Activated CD4-positive, alpha-beta T cell treated with anti-CD3 and anti-CD28 coated beads, Interleukin-2, amount 50 U/mL, for 48 hours (primary cell): ENCODE measurements at places on chromosomes 7 and 10.
A peak's percentile ranks its signal among the peaks of the same experiment; 100 is the strongest.

- DNase-seq: no peak
These were observed 181.6 kb downstream of the XPNPEP1 start for GRCh38 chr10:109741712-109742111.

- no peak for DNase-seq
These were observed 1.4 kb downstream of the C10orf62 start for GRCh38 chr10:97590748-97591495.

DNA sequence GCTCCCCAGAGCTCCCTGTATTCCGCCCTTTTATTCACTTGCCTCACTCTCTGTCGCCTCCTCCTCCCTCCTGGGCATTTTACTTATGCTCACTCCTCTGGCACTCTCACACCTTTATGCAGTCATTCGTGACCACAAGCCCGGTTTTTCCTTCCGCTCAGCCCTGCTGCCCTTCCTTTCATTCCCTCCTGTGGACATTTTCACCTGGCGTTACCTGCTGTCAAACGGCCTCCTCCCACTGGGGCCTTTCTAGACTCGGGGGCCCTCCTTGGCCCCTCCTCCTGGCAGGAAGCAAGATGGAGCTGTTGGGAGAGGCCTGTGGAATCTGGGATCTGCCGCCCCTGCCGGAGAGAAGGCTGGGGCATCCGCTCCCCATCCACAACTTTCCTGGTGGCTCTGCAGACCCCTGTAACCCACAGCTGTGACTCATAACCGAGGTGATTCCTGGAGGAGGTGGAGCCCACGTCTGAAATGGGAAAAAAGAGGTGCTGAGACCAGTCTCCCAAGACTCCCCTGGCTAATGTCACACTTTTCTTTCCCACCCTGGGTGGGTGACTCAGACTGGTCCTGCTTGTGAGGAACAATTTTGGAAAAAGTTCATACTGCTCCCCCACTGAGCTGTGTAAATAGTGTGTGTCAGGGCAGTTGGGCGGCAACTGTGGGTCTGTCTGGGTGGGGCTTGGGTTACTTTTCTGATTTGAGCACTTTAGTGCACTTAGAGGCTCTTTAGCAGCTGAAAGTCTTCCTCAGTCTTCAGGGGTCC is 1.2 kb downstream of the VCL start:
- peak; percentile 33 for DNase-seq

- DNase-seq: no peak
These were observed 184.3 kb upstream of the CTBP2 start for GRCh38 chr10:125344573-125345171.

DNA sequence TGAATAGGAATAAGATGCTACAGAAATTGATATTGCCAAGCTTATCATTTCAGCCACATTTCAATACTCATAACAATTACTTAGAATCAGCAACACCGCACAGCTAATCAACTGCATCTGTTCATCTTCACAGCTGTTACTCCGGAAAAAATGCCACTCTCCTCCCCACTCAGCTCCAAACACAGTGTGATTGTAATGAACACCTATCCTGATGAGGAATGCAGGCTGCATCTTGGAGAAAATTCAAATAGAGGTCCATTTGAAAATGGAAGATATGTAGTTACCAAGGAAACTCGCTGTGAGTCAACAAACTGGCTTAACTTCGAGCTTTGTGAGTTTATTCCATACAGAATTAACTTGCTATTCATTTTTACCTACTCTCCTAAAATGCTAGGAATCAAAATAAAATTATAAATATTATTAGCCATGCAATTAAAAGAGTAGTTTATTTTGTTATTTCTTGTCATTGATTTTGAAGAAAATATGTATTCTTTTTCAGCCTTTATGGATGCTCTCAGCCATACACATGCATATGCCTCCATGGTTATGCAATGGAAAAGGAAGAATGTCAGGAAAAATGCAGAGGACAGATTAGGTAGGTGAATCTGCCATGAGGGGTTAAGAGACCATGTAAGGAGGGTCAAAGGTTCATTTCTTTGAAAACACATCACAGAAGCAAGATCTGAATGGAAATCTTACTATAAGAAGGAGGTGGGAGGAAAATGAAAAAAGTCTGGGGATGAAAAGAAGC is 267.2 kb downstream of the POM121L12 start:
- DNase-seq: no peak

GRCh38 chr7:17593819-17594419 is 295.5 kb downstream of the AHR start:
- DNase-seq: no peak

GRCh38 chr10:3900391-3900790 is 115.4 kb upstream of the KLF6 start:
- DNase-seq: no peak

- DNase-seq: no peak
These were observed 212.6 kb upstream of the FZD8 start for GRCh38 chr10:35854661-35855060.

DNA sequence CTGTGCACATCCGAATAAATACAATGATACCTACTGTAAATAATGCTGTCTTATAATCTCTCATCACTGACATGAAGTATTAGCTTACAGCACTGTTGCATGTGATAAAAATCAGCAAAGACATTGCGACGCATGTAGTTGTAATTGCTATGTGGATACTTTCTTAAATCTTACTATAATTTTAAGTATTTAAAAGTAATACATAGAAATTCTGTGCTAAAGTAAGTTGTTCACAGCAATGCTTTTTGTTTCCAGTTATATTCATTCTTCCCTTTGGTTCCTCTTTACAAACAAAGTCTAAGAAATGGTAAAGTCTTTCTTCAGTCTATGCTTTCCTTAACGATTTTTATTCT is 113.7 kb upstream of the DGKB start:
- no peak for DNase-seq

DNA sequence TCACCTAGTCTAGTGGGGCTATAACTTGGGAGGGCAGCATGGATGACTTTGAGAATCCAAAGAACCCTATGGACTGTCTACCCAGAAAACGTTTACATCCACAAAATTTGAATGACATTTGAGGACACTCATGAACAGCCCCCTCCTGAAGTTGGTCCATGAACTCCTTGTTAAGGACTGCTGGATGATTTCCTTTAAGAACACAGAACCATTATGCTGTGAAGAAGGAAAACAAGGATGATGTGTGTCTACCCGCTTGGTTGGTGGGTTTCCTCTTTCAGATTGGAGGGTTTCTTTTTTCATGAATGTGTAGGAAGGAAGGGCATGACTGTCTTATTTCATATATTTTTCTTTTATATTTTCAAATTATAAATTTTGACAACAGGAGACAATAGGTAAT is 58.3 kb downstream of the ARID5B start:
- no peak for DNase-seq

GRCh38 chr7:103919272-103919868 is 70.1 kb downstream of the RELN start:
- no peak for DNase-seq

DNA sequence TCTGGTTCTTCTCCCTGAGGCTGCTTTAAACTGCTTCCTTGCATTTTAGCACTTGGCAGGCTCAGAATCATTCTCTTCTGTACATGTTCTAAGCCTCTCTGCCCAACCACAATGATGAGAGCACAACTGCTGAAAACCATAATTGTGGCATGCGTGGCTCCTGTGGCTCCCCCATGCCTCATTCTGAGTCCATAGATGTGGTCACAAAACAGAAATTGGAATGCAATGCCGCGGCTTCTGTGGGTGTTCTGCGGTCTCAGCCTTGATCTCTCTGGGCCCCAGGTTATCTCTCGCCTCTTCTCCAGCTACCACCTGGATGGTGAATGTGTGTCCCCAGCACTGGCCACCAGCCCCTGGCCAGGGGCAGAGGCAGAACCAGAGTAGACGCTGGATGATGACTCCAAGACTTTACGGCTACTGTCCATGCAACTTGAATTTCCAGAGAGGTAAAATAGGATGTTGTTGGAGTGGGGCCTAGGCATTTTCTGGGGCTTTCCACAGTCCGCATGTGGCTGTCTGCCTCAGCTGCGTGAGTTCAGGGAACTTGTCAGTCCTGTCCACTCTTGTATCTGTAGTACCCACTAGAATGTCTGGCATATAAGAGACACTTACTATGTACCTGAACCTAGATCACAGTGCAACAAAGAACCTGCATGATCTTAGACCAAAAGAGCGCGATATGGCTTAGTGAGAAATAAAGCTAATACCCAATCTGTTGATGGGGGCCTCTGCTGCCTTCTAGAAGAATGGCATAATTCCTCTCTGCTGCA is 52.4 kb upstream of the ADRB1 start:
- peak; percentile 65 for DNase-seq

DNA sequence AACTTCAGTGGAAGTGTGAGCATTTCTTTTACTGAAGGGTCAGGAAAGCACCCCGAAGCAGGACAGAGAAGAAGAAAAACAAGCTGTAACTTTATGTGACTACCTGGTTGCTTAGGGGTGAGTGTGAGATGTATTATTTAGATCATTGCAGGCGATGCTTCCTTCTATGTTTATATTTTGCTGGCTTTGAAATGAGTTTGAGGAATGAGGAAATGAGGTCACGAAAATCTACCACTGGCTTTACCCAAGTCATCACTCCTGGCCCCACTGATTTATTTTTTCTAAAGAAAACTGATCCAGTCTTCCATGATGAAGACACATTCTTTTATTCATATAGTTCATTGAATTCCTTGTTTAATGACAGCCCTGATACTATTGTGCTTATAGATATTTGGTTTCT is 716.6 kb upstream of the FZD8 start:
- DNase-seq: no peak

- no peak for DNase-seq
These were observed 133.3 kb upstream of the STK17A start for GRCh38 chr7:43449577-43449976.

- peak; percentile 89 for DNase-seq
These were observed 14.7 kb downstream of the LZTS2 start for GRCh38 chr10:101014230-101014884.

DNA sequence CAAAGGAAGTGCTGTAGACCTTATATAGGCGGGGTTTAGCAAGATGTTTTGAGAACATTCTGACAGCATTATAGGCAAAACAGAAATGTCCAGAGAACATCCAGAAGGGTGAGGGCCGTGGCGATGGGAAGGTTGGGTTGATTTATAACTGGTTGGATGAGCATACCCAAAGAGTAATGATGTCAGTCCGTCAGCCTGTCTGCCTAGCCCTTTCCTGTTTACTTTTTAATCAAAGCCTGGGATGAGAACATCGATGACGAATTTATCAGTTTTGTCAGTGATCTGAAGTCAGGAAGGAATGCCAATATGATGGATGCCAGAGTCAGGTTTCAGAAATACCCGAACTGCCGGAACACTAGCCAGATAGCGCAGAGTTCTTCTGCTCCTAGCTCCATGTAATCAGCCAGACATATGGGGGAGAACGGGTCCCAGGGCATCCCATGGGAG is 33.8 kb upstream of the TRIM8 start:
- DNase-seq: no peak

DNA sequence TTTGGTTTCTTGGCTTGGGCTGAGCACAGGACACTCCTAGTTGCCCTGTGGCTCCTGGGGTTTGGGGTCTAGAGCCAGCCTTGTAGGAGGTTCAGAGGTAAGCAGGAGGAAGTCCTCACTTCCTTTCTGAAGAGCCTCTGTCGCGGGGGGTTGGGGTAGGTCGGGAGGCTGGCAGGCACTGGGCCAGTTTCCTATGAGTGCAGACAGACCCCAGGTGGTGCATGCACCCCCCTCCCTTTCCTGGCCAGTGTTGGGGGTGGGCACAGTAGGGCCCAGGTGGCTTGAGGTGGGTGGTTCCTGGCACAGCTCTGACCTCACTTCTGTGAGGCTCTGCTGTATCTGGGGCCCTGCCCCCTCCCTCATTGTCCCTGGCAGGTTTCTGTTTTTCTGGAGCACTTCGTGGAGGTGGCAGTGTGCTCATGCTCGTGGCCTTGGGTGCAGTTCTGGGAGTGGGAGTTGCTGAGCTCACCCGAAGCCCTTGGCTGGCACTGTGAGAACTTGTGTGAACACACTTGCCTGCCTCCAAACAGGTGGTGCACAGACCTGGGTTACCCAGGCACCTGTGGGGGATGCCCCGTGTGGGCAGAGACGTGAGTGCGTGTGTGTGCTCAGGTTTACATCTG is 1.8 kb downstream of the PALD1 start:
- DNase-seq: no peak

DNA sequence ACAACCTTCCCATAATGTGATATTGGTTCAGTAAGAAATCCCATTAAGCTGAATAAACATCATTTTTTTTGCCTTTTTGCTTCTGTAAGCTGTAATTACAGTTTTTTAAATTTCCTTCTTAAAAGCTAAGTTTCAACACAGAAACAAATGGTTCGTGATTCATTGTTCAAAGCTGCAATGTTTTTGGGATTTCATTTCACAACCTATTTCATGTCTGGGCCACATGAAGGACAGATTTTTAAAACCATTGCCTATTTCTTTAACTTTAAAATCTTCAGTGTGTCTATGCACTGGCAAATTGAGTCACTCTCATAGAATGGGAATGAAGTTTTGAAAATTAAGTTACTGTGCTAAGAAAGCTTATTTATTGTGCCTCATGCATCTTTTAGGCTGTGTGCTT is 66.9 kb downstream of the TFPI2 start:
- DNase-seq: no peak

- DNase-seq: no peak
These were observed 381.8 kb upstream of the FZD8 start for GRCh38 chr10:36023939-36024338.

GRCh38 chr7:120998996-120999565 is 10.6 kb downstream of the CPED1 start:
- no peak for DNase-seq

DNA sequence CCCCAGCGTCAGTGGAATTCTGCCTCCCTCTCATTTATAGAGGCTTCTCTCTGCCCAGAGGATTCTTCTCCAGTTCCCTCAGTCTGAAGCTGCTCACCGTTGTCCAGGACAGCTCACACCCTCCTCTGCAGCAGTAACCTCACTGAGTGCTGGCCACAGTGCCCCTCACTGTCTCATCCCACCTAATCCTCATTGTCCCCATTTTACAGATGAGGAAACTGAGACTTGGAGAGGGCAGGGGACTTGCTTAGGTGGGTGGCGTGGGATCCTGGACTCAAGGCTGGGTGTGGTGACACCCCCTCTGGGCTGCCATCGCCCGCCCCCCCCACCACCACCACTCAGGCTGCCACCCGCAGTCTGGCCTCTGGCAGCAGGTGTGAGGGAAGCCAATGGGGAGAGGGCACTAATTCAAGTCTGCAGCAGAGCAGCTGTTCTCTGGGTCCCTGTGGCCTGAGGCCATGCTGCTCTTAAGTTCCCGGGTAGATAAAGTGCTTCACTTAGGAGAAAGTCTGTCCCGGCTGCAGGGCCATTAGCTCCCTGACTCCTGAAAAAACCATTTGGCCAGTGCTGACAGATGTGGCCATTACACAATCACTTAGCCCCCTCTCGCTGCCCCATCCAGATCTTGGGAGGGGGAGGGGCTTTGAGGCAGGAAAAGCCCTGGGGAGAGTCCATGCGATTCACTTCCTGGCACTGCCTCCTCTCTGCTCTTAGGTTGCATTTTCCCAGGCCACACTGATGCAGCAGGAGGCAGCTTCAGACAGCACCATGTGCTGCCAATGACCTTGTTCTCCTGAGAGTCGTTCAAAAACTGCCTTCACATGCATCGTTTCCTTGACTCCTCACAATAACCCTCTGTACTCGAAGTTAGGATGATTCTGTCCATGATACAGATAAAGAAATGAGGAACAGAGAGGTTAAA is 36.3 kb downstream of the DRGX start:
- no peak for DNase-seq

- DNase-seq: no peak
These were observed 60.3 kb downstream of the TBXAS1 start for GRCh38 chr7:139889186-139889871.

GRCh38 chr7:131459256-131459655 is 97.2 kb downstream of the PODXL start:
- DNase-seq: no peak
